ENCODE measurements at places on chromosomes 6 and 20.
A peak's percentile ranks its signal among the peaks of the same experiment; 100 is the strongest.

DNA sequence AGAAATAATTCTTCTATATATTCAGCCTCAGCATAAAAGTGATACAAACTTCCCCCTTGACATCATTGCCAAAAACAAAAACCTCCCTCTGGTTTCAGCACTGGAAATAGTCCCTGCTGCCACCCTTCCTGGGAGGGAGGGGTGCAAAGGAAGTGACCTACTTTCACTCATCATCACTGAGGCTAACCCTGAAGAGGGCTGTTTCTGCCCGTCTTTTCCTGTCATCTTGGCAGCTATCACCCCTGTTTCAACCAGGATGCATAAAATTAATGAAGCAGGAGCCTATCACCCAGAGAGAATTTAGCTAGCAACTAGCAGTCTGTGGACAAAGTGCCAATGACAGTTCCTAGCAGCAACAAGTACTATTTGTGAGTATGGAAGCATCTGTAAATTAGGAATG lies 397.8 kb downstream of the LAMA2 start:
- peak; percentile 43 for DNase-seq

DNA sequence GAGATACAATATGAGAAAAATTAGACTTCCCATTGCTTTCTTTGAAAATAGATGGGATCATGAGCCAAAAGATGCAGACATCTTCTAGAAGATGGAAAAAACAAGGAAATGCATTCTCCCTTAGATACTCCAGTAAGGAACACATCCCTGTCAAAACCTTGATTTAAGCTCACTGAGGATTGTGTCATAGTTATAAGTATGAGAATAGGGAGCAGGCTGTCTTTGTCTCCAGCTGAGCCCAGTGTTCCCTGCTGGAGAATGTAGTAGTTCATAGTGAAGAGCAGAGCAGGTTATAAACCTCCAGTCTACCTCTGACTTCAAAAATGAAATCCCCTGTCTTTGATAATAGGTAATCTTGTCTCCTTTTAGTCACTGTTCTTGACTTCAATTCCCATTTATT lies 589.9 kb downstream of the PHF3 start:
- no peak for DNase-seq

DNA sequence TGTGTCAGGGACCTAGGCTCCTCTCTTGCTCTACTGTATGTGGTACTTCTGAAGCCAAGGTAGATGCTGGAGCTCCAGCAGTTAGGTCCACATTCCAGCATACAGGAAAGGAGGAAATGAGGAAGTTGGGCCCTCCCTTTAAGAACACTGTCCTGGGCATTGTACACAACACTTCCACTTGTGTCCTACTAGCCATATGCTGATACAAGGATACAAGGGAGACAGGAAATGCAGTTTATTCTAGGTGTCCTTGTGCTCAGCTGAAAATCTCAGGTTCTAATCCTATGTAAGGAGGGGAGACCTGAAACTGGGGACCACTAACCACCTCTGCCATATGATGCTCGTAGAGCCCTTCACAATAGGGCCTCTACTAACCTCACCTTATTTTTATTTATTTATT lies 4.2 kb downstream of the TRIB3 start:
- no peak for DNase-seq

DNA sequence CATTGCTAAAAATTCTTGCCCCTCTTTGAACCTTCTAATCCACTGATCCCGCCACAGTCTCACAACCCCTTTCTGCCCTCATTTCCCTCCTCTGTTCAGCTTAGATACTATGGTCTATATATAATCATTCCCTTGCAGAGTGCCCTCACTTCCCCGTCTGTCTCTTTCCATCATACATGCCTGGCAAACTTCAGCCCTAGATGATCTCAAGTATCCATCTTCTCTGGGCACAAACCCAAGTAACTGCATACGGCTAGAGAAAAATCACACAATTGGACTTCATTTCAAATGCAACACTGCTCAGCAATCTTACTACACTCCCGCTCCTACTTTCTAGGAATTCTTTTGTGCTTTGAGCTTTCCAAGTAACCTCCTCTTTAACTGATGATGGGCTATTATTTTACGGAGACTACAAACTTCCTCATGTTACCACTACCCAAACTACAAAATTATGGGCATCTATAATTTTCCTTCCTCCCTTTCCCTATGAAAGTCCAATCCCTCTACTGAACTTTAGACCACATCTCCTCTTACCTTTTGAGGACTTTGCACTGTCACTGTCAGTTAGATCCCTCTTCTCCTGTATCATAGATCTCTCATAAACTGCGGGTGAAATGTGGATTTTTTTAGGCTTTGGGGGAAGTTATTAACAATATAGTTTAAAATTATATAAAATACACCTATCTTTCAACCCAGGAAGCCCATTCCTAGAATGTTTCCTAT lies 135.6 kb downstream of the BTBD9 start:
- DNase-seq: no peak

GRCh38 chr6:1858859-1859258 lies 249.1 kb downstream of the FOXC1 start:
- DNase-seq: no peak

DNA sequence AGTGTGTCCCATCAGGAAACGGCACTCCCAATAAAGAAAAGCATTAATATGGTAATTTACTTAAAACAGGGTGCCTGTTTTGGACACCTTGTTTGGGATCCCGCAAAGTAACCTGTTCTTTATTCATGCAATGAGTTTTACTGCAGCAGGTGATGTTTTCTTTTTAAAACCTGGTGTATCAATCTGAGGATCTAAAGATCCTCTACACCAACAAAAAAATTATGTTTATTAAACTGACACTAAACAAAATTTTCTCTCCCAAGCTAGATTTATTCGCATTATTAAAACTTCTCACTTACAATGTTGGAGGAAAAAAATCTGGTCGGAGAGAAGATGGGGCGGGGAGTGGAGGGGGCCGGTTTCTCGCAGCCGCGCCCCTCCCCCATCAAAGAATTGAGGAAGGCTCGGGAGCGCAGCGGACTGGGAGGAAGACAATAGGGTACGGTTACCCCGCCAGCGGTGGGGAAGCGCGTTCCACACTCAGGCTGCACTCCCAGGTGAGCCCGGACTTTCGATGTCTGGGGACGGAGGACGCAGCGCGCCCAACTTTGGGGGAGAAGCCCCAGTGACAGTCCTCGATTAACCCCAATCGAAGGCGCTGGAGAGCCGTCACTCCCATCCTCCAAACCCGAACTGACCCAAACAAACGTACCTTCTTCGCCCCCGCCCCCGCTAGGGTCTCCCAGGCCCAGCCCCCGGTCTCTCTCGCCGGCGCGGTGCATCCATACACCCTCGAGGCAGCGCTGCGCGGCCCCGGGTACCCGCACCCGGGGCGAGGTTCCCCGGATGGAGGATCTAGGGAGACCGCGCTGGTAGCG lies 1.3 kb downstream of the CD24 start:
- DNase-seq: no peak

- no peak for DNase-seq
Observed at GRCh38 chr6:44270526-44271405, 516 bp downstream of the TMEM151B start.

GRCh38 chr6:14270925-14271788 lies 153.6 kb downstream of the CD83 start:
- peak; percentile 62 for DNase-seq

DNA sequence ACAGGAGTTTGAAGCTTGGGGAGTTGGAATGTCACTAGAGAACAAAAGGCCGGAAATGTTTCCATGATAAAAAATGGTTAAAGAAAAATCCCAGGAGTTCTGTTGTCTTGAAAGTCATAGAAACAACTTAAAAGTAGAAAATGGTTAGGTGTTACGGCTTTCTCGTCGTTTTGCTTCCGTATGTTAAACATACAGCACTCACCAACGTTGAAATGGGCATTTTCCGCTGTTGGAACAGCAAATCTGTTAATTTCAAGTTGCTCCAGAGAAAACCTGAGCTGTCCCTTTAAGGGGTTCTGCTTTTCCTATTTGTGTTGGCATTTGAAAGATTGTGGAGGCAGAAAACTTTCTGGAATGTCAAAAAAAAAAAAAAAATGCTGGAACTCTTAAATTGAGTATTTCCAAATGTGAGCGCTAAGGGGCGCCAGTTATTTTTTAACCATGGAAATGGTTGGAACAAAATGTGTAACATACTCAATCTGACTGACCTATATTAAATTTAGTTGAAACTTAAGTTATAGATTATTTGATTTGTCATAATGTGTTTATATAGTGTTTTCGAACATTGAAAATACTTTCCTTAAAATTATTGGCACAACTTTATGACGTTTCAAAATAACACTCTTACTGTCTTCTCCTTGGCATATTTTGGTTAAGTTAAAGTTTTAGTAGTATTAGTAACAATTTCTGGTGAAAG lies 2.2 kb downstream of the QKI start:
- DNase-seq: peak; percentile 23

DNA sequence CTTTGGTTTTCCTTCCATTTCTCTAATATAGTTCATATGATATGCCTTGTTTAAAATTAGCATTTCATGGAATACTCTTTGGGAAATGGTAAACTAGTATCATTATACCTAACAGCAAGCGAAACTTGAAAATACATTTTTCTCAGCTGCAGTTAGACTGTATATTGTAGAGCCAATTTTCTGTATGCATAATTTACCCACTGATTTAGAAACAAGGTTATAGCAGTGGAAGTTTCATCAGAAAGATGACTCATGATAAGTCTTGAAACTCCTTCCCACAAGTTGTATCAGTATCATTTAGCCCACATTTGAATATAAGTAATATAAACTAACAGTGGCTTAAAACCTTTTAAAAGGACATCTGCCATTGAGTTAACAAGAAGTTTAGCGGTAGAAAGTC lies 164.8 kb upstream of the BMP5 start:
- no peak for DNase-seq

DNA sequence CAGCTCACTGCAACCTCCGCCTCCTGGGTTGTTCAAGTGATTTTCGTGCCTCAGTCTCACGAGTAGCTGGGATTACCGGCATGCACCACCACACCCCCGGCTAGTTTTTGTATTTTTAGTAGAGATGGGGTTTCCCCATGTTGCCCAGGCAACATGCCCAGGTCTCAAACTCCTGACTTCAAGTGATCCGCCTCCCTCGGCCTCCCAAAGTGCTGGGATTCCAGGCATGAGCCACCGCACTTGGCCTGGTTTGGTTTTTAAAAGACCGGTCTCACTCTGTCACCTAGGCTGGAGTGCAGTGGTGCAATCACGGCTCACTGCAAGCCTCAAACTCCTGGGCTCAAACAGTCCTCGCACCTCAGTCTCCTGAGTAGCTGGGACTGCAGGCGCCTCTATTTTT lies 40.1 kb downstream of the VSTM2L start:
- no peak for DNase-seq

- DNase-seq: peak; percentile 38
Observed at GRCh38 chr6:398558-399078, 7.1 kb downstream of the IRF4 start.

GRCh38 chr20:36390719-36391415 lies 84.7 kb downstream of the DLGAP4 start:
- no peak for DNase-seq

GRCh38 chr6:115898246-115898645 lies 162.4 kb downstream of the FRK start:
- DNase-seq: no peak

DNA sequence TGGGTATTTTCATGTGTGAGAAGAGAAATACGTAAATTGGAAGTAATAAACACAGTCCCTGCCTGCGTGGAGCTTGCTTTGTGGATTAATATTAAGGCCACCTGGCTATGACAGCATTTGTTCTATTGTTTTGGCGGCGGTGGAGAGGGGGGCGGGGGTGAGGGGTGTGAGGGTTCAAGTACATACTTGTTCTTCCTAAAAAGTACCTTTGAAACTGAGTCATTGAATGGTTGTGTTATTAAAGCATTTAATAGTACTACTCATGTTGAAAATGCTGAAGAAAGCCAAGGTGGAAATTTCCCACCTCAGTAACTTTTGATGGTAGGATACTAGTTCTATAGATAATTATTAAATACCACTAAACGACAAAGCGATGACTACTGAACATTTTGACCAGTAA lies 95.0 kb downstream of the FOXC1 start:
- DNase-seq: no peak

GRCh38 chr6:41922154-41922553 lies 855 bp downstream of the BYSL start:
- DNase-seq: no peak

DNA sequence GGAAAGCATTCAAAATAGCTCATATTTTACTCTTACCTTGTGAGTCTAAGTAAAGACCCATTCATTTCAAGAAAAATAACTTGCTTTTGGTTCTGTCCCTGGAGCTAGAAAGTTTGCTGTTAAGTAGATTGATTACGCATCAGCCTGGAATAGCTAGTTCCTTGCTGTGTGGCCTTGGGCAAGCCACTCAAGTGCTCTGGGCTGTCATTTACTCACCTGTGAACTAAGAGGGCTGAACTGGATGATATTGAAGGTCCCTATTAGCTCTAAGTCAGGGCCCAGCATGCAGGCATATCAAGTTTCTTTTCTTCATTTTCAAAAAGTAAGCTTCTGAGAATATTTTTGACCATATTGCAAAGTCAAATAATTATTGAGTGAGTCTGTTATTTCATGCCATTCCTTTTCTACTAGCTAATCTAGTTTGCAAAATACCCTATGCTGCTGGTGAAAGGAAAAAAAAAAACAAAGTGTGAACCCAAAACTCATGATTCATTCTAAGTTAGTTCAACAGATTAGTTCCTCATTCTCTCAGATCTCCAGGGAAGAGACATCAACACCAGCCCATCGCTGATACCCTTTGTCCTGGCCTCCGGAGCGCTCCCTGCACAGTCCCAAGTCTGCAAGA lies 106.5 kb upstream of the GMDS start:
- DNase-seq: no peak

DNA sequence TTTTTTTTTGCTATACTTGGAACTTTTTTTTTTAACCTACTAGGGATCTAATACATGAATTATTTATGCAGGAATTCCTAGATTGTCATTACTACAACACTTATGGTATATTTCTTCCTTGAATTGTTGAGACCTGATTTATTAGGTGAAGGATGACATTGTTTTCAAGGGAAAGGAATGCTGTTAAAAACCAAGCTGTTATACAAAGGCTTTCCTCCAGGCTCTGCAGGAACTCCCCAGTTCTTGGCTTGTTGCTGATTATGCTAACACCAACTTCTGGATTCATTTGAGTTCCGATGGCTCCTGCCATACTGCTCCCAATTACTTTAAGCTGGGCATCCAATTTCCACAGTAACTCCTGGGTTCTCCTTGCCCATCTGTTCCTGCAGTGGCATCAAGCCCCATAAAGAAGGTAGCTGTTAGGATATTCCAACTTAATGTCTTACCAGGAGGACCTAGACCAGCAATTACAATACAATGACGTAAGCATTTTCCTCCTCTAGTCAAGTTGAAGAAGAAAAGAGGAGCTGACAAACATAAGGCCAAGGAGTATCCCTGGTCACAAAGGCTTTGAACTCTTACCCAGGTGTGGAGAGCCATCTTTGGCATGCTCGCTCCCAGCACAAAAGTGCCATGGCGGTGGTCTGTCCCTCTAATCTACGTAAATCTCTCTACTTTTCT lies 215.9 kb upstream of the AGPAT4 start:
- no peak for DNase-seq

DNA sequence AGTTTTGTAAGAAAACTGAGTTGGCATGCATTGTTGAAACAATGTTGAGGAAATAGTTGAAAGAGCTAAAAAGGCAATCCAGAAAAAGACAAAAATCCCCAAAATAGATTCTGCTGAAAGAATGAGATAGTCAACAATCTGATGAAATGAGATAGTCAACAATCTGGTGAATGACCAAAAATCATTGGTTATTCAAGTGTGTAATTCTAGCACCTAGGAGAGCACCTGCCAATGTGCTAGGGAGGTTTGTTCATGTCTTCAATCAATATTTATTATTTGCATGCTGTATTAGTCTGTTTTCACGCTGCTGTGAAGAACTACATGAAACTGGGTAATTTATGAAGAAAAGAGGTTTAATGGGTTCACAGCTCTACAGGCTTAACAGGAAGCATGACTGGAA lies 307.1 kb upstream of the HSF2 start:
- no peak for DNase-seq

GRCh38 chr20:4335722-4336121 lies 320.4 kb upstream of the RNF24 start:
- no peak for DNase-seq

All from activated CD4-positive, alpha-beta T cell treated with anti-CD3 and anti-CD28 coated beads, Interleukin-2, amount 50 U/mL, for 48 hours (primary cell).